ENCODE measurements at places on chromosomes 6 and 20. TPM values are rescaled to one million over a fixed set of nuclear protein-coding genes. Genes with fewer than 3 reads are reported as not detected.

GRCh38 chr20:24733416-24733815 lies 215.7 kb upstream of the CST7 start:
- no peak overlapping the region for H3K4me3 ChIP-seq
- peaks cover 3% of the 10 kb centered on the region for H3K27me3 ChIP-seq
- no peak for DNase-seq
- no peaks in the 10 kb centered on the region for H3K4me1 ChIP-seq

GRCh38 chr20:10280018-10280908 lies 61.6 kb downstream of the SNAP25 start:
- peaks cover 4% of the 10 kb centered on the region for H3K4me1 ChIP-seq
- H3K27me3 ChIP-seq, result no peaks in the 10 kb centered on the region
- H3K27ac ChIP-seq, result no peak overlapping the region
- H3K36me3 ChIP-seq, result no peaks in the 10 kb centered on the region

Gene PTGIS
- polyA plus RNA-seq, result 6.8 TPM

DNA sequence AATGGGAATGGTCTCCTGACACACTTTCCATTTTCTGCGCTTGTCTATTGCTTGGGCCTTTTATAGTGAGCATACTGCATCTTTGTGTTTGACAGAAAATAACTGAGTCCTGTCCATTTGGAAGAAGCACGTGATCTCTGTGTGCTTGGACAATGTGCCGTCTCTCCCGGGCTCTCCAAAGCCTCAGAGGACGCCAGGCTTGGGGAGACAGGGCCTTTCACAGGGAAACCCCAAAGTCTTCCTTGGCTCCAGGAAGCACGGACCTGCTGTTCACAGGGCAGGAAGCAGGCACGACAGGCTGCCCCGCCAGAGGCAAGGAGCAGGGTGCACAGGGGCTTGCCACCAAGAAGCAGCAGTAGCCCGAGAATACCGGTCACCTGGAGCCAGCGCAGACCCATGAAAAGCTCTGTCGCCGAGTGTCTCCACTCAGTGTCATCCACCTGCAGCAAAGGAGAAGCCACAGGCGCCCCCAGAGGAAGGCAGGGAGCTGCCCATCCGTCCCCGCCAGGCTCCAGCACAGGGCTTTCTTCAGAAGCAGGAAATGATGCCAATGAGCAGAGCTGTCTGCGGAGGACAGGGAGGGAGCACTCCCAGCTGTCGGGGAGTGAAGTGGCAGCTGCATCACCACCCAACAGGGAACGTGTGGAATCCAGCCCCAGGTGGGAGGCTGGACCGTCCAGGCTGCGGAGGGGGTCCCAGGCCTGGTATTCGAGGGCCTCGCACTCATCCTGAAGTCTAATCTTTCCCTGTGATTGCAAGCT lies 135.1 kb downstream of the AGPAT4 start:
- no peak overlapping the region for H3K4me3 ChIP-seq
- H3K4me1 ChIP-seq, result no peaks in the 10 kb centered on the region
- no peaks in the 10 kb centered on the region for H3K27me3 ChIP-seq
- DNase-seq, result no peak
- no peak overlapping the region for H3K27ac ChIP-seq
- H3K36me3 ChIP-seq, result peaks cover 2% of the 10 kb centered on the region

- no peaks in the 10 kb centered on the region for H3K36me3 ChIP-seq
- peaks cover 7% of the 10 kb centered on the region for H3K4me1 ChIP-seq
- no peak for DNase-seq
- peak overlapping the region; percentile 18 for H3K27ac ChIP-seq
- no peaks in the 10 kb centered on the region for H3K27me3 ChIP-seq
Measured at GRCh38 chr20:2519115-2519809, 10.5 kb upstream of the ZNF343 start.

- no peaks in the 10 kb centered on the region for H3K36me3 ChIP-seq
- DNase-seq, result no peak
- H3K27me3 ChIP-seq, result no peaks in the 10 kb centered on the region
- H3K27ac ChIP-seq, result no peak overlapping the region
- no peaks in the 10 kb centered on the region for H3K4me1 ChIP-seq
Measured at GRCh38 chr6:131083687-131084086, 20.6 kb upstream of the EPB41L2 start.

Gene ZNF391
- 0.92 TPM for polyA plus RNA-seq

DNA sequence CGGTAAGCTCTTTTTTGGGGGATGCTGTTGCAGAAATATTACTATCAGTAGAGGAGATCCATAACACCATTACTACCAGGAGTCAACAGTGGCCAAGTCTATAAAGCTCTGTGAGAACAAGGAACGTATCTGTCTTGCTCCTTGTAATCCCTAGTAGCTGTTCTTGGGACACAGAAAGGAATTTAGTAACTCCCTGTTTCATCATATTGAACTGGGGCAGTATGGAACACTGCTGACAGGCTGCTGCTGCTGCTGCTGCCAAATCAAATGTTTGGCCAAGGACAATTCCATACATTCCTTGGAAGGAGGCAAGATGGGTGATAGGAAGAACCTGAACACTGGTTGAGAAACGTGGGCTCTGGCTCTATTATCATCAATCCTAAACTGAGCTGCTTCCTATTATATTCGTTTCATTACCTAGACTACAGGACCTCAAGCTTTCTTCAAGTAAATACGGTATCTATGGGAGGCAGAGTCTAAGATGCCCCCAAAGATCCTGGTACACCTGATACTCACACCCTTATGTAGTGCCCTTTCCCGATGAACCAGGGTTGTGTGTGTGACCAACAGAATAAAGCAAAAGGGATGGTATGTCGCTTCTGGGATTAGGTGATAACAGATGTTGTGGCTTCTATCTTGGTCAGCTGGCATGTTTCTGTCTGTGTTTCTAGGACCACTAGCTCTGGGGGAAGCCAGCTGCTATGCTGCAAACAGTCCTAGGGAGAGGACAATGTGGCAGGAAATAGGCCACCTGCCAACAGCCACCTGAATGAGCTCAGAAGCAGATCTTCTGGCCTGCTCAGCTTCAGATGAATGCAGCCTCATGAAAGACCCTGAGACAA lies 39.5 kb downstream of the ELOVL5 start:
- H3K4me1 ChIP-seq, result peaks cover 7% of the 10 kb centered on the region
- H3K27me3 ChIP-seq, result no peaks in the 10 kb centered on the region
- no peak overlapping the region for H3K27ac ChIP-seq
- H3K4me3 ChIP-seq, result no peak overlapping the region
- peak; percentile 84 for DNase-seq

DNA sequence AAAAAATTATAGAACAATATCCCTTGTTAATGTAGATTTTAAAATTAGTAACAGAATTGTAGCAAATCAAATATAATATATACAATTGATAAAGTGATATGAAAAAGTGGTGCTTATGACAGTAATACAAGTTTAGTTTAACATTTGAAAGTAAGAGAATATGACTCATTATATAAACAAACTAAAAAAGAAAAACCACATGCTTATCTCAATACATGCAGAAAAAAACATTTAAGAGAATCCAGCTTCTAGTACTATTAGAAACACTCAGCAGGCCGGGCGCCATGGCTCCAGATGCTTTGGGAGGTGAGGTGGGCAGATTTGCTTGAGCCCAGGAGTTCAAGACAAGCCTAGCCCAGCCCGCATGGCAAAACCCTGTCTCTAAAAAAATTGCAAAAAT lies 60.7 kb upstream of the LAMA2 start:
- H3K36me3 ChIP-seq, result no peaks in the 10 kb centered on the region
- H3K4me1 ChIP-seq, result no peaks in the 10 kb centered on the region
- H3K27me3 ChIP-seq, result no peaks in the 10 kb centered on the region
- H3K4me3 ChIP-seq, result no peak overlapping the region

Gene C6orf58
- polyA plus RNA-seq, result 0.05 TPM

DNA sequence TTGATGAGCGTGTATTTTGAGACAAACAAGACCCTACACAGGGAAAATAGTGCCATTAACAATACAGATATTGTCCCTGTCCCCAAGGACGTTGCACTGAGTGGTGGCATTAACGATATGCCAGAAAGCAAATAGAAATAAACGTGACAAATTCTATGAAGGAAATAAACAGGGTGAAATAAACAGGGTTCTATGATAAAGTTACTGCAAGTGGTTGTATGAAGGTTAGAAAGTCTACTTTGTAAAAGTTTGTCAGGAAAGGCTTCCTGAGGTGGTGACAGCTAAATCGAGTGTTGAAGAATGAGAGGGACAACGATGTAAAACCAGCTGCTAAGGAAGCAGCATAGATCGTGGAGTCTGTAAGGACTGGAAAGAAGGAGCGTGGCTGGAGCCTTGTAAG lies 380.2 kb downstream of the LAMA2 start:
- no peak overlapping the region for H3K4me3 ChIP-seq
- peaks cover 3% of the 10 kb centered on the region for H3K4me1 ChIP-seq
- no peaks in the 10 kb centered on the region for H3K27me3 ChIP-seq
- no peak for DNase-seq
- H3K36me3 ChIP-seq, result no peaks in the 10 kb centered on the region
- no peak overlapping the region for H3K27ac ChIP-seq

Measured in fibroblast of lung (primary cell).